COR-L47 (cell line): ENCODE measurements at places on chromosomes 5 and 9.
A peak's percentile ranks its signal among the peaks of the same experiment; 100 is the strongest.

DNA sequence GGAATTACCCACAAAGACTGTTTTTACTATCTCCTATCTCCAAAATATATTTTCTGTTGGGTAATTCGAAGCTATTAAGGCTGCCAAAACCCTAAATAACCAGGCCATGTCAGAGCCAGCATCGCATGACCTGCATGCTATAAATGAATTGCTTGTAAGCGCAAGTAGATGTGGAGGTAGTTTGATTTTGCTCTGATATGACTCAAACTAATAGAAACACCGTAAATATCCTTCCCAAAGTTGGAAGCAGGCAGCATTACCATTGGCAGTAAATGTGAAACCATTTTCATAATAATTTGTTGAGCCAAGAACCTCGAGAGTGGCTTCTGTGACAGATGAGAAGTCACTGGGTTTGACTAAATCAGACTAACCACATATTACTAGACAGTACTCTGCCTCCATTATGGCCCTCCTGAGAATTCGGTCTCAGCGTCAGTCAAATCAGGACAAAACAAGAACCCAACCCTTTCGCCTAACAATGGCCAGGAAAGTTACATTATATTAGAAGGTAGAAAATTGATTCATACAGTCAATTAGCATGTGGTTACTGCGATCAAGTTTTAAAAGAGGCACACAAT lies 289.8 kb downstream of the SPOCK1 start:
- DNase-seq, result no peak

GRCh38 chr5:15819617-15820016 lies 319.6 kb downstream of the FBXL7 start:
- DNase-seq, result no peak

GRCh38 chr5:178644826-178645545 lies 18.1 kb upstream of the CLK4 start:
- no peak for DNase-seq

GRCh38 chr9:101691657-101692056 lies 46.8 kb downstream of the GRIN3A start:
- DNase-seq, result no peak

DNA sequence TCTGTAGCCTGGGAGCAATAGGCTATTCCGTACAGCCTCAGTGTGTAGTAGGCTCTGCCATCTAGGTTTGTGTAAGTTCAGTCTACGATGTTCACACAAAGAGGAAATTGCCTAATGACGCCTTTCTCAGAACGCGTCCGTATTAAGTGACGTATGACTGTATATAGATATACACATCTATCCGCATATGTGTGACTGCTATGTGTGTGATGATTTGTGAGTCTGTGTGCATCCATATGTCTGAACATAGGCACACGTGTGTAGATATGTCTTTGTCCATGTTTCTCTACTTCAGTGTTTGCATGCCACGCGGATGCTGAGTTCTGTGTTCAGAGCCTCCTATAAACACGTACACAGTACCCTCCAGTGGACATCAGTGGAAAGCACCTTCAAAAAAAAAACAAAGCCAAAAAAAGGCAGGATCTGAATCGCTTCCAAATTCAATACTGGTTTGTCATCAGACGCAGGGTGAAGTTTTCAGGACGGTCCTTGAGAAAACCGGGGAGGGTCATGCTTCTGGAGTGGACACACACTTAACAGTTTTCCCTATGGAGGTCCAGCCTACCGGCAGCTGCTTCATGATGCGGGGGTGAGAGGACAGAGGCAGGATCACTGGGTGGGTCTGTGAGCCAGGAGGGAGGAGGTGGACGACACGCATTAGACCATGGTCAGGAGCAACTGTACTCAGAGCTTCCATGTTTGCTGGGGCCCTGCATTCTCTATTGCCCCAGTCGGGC lies 29.5 kb upstream of the ALDH1B1 start:
- DNase-seq, result peak; percentile 87

- no peak for DNase-seq
Measured at GRCh38 chr9:74497748-74498620, 849 bp downstream of the RORB start.

DNA sequence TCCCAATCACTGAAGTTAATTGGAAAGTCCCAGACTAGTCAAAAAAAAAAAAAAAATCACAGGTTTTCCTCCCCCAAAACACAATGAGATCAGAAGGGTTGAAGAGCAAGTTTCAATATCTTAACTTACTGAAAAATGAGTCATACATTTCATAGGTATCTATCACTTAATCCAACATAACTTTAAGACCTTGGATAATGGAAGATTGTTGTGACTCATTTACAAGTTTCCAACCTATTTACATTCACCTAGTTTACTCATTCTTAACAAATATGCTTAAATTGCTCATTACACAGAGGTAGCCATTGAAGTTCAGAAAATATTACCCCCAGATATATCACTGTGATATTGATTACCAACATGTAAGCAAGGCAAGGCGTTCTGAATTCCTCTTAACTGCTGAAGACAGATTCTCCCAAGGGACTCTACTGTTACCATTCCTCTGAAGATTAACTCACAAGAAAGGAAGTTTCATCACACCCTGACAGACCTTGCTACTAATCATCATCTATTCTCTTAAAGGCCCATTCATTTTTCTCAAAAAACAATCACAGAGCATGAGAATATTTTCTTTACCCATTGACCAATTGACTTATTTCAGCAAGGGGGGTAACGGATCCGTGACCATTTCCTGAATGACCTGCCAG lies 563.8 kb downstream of the TLE1 start:
- no peak for DNase-seq
